Activated CD8-positive, alpha-beta memory T cell treated with anti-CD3 and anti-CD28 coated beads for 1 hour (primary cell): ENCODE measurements at places on chromosomes 5 and 9.

- DNase-seq: no peak
These were observed 74.9 kb downstream of the PGM5 start for GRCh38 chr9:68431307-68431706.

GRCh38 chr5:173857234-173857633 lies 30.9 kb upstream of the CPEB4 start:
- no peak for DNase-seq

- DNase-seq: no peak
These were observed 122.0 kb downstream of the GALNT10 start for GRCh38 chr5:154312576-154312975.

- no peak for DNase-seq
These were observed 56.9 kb downstream of the PAM start for GRCh38 chr5:102811972-102812371.

DNA sequence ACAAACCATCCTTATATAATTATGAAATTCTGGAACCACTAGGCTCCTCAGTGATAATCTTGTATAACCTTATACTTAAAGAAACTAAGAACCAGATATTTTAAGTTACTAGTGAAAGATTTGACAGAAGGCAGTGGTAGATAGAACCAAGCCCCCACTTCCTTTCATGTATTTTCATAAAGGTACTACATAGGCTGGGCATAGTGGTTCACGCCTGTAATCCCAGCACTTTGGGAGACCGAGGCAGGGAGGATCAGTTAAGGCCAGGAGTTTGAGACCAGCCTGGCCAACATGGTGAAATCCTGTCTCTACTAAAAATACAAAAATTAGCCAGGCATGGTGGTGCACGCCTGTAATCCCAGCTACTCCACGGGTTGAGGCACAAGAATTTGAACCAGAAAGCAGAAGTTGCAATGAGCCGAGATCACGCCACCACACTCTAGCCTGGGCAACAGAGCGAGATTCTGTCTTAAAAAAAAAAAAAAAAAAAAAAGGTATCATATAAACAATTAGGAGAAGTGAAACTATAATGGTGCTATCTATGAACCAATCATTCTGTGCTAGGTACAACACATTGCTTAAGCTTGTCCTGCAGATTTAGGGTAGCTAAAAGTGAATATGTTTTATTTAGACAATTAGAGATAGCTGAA lies 27.9 kb upstream of the DTWD2 start:
- DNase-seq: no peak

DNA sequence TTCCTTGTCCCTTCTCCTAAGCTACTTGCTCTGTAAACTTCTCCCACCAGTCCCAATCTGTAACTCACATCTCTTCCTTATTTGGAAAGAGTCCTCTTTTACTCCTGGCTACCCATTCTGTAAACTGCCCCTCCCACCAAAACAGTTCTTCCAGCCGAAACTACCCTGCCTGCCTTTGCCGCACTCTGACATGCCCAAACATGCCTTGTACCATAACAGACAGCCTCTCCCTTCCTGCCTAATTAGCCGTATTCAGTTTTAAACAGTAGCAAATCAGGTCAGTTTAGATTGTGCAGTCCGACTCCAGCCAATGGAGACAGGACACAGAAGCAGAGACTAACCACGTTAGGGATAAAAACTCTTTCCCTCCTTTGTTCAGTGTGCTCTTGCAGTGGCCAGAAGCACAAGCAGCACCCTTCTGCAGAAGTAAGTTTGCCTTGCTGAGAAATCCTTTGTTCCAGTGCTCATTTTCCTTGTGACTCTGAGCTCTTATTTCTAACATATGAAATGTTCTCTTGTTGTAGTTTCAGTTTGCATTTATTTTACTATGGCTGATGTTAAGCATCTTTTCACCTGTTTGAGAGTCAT lies 5.4 kb upstream of the GLT6D1 start:
- DNase-seq: no peak

DNA sequence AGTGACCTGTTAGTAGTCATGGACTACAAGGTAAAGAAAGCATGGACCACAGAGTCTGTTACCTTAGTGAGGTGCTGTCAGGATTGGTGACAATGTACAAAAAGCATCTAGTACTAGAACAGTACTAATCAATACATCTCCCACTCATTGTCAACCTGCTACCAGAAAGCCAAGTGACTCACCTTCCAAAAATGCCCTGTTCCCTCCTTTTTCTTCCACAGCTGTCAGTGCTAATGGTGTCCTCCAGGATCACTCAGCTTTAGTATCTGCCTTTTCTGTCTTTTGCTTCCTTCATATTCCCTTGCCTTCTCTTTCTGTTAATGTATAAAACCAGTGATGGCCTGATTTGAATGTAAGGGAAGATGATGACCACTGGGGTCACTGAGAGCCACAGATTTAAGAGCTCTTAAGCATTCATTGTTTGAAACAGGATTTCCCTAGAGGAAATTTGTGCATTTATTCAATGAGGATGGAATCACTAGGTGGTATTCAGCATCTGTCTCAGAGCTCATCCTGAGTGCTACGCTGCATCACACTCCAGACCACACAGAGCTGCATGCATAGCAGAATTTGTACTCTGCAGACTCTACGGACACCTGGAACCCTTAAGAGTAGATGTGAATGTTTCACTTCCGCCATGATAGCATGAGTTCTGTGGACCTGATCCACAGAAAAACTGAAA lies 71.0 kb downstream of the SV2C start:
- no peak for DNase-seq

GRCh38 chr5:27308153-27308552 lies 269.8 kb upstream of the CDH9 start:
- DNase-seq: no peak

- DNase-seq: no peak
These were observed 32.0 kb downstream of the SAR1B start for GRCh38 chr5:134600600-134600999.

DNA sequence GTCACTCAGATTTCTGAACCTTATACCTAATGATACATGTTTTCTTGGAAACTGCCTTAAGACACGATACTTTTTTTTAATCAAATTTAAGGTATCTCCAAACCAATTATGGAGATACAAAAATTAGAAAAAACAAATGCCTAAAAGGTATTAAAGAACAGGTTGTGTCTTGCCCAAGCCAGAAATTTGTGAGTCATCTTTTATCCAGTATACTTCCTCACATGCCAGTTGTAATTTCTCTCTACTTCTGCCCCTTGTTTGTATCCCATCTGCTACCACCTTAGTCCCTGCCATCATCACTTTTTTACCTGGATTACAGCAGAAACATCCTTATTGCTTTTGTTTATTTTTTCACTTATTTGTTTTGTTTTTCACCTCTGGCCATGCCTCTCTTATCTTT lies 571.2 kb upstream of the DAB2 start:
- DNase-seq: no peak

DNA sequence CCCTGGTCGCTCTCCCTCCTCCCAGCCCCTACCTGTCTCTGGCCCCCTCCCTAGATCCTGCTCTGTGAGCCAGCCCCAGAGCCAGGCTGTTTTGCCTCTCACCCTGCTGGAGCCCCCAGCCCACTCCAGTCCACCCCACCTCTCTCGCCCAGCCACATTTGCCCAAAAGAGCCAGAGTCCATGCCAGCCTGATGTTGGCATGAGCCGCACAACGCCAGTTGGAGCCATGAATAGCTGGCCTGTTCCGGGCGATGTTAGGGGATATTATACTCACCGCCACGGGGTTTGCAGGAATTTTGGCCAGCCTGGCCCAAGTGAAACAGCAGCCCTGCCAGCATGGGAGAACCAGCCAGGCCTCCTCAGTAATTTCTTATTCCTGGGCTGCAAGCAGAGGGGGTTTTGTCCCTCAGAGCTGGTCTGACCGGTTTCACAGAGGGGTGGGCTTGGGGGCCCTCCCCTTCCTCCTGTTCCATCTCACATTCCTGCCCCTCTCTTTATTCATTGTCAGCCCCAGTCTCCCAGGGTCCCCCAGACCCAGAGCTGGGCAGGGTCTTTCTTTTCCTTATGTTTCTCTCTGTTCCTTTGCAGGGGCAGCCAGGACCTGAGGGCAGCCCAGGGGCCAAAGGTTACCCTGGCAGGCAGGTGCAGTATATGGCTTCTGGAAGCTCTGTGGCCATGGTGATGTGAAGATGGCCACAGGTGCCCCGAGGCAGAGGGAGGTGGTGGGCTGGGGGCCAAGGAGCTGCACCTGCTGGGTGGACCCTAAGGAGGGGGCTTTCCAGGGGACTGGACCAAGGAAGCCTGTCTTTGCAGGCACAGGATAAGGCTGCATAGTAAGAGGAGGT lies 50.1 kb downstream of the COL27A1 start:
- DNase-seq: no peak

DNA sequence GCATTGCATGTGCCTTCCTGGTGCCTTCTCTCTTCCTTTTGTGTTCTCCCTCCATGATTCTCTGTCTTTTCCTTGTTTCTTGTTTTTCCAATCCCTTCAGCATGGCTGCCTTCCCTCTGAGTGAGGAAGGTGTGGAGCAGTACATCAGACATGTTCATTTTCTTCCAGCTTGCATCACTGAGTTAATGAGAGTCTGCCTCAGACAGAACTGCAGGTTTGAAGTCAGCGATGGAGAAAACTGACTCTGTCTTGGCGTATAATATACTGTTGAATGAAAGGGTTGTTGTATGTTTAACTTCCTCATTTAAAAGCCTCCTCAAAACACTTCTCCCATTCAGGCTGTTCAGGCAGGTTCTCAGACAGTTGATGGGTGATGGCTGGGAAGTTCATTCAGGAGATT lies 129.3 kb downstream of the KDM4C start:
- DNase-seq: no peak

DNA sequence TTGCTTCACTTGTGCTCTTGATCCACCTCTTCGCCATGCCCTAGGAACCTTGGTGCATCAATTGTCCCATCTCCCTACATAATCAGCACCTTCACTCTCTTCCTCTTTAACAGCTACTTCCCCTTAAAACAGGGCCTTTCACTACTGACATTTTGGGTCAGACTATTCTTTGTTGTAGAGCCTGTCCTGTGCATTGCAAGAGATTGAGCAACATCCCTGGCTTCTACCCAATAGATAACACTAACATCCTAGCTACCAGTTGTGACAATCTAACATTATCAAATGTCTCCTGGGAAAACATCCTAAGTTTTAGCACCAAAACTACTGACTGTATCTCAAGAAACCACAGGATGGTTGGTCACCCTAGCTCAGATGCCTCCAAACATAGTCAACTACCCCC lies 854.3 kb upstream of the DMAC1 start:
- DNase-seq: no peak

DNA sequence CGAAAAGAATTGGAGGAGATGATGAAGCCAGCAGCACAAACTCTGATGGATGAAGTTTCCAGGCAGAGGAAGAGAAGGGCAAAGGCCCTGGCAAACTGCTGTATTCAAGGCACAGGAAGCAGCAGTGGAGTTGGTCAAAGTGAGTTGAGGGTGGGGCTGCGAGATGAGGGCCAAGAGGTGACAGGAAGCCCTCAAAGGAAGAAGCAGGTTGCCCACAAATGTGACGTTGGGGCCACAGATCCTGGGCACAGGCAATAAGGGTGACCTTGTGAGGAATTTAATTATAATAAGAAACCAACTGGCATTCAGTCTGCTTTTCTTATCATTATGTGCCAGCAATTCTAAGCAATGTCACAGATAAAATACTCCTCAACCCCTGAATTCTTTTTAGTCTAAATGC lies 261.8 kb downstream of the CTNND2 start:
- DNase-seq: no peak

GRCh38 chr9:96567203-96567700 lies 52.4 kb downstream of the CDC14B start:
- DNase-seq: no peak

- no peak for DNase-seq
These were observed 3.4 kb downstream of the HAND1 start for GRCh38 chr5:154474396-154475334.

- DNase-seq: no peak
These were observed 133.2 kb upstream of the PANK3 start for GRCh38 chr5:168712280-168712924.

DNA sequence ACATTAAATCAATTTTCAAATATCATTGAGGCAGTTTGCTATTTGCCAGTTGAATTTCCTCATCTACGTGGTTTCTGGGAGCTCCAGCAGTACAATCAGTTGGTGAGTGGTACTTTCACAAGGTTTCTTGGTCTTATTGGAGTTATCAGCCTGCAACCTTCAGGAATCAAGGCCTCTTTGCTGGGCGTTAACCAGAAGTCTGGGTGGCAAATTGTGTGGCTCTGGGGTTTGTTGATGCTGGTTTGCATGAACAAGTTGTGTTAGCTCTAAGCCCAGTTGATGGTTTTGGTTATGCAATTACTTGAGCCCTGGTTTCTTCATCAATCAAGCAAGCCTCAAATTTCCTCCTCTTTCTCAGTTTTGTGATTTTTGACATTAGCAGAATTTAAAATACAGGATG lies 152.9 kb upstream of the ANKRD55 start:
- no peak for DNase-seq

GRCh38 chr9:93595461-93595860 lies 19.1 kb downstream of the PHF2 start:
- no peak for DNase-seq

GRCh38 chr5:82642313-82642712 lies 364.2 kb upstream of the RPS23 start:
- no peak for DNase-seq

GRCh38 chr5:2674456-2674855 lies 77.0 kb downstream of the IRX2 start:
- DNase-seq: no peak

GRCh38 chr5:38780945-38781344 lies 64.9 kb upstream of the OSMR start:
- DNase-seq: no peak

DNA sequence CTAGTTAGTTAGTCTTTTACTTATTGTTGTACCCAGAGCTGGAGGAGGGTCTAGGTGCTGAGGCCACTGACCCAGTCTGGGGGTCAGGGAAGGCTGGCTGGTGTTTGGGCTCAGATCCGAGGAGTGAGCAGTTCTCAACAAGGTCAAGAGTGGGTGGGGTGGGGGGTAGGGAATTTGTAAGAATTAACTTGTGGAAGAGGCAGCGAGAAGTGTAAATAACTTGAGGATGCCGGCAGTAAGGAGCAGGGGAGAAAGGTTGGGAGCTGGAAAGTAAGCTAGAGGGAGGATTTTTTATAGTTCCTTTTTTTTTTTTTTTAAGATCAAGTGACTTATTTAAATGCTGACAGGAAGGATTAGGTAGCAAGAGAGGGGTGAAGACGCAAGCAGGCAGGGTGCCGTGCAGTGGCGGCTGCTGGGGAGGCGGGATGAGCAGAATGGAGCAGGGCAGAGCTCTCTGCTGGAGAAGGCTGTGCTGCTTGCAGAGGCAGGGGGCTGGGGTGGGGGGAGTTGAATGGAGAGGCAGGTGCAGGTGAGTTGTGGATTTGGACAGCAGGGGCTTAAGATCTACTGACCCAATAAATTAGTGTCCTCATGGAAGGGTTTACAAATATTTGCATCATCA lies 35.3 kb upstream of the SMIM32 start:
- no peak for DNase-seq
